ENCODE measurements at places on chromosomes 6 and 20.

DNA sequence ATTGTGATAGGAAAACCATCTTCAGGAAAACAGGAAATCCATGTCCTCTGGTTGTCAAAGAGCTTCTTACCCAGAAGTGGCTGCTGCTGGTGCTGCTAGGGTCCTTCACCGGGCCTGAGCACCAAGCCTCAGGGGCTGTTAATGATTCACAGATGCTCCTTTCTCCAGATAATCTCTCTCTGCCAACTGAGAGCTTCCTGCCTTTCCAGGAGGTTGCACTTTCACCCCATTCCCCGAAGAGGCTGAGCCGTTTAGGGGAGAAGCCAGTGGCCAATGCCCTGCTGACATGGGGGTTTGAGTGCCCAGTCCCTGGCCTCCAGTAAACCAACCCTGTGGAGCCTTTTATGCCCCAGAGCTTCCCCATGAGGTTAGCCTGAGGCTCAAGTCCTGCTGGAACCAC lies 122.4 kb downstream of the CBLN4 start:
- peak; percentile 18 for DNase-seq

DNA sequence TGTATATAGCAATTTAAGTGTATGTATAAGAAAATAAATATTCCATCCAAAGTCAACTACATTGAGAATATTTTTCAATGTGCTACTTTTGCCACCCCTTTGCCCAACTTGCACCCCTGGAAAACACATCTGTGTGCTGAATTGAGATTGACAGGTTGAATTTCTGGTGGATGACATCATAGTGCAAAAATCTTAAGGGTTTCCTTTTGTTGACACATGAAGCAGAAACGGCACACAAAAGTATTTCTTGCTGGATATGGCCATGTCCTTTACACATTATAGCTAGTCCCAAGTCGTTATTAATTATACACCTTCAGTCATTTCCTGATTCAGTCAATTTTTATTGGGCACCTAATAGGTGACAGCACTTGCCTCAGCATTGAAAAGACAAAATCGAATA lies 188.7 kb upstream of the FBXL4 start:
- DNase-seq, result no peak

DNA sequence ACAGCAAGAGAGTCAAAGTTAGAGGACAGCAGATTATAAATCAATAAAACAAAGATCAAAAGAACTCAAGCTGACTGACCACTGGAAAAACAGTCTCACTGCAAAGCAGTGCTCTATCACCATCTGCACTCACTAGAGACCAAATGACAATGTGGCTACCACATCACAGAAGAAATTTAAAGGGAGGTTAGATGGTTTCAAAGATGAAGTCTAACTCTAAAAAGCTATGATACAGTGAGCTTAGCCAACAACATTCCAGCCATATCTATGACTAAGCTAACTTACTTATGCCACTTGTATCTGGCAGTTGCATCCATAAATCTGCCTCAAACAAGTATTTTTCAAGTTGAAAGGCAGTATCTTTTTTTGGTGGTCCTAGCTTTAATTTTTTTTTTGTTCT lies 68.6 kb downstream of the ARHGAP18 start:
- DNase-seq, result no peak

- no peak for DNase-seq
These were observed 383.8 kb upstream of the JAG1 start for GRCh38 chr20:11057624-11058023.

DNA sequence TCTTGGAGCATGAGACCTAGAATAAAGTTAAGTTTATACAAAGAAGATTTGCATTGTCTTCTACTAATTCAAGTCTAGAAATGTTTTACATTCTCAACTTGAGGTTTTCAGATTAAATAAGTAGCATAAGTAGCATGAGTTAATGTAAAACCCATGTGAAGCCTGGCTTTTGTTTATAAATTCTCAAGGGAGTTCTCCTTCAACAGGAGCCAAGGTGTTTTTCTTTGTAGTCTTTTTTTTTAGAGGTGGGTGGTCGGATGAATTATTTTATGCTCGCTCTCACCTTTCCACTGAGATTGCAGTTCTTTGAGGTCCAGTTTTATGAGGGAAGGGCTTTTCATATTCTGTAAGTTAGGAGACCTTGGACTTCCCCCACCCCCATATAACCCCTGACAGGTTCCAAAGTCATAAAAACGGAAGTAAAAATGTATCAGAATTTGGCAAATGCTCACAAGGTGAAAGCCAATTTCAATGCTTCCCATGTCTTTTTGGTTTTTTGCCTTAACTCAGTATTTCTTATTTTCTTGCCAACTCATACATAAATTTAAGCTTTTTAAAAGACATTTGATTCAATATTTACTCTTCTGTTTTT lies 244.3 kb upstream of the ASCC3 start:
- no peak for DNase-seq

GRCh38 chr6:113564371-113565171 lies 292.6 kb upstream of the MARCKS start:
- peak; percentile 65 for DNase-seq

DNA sequence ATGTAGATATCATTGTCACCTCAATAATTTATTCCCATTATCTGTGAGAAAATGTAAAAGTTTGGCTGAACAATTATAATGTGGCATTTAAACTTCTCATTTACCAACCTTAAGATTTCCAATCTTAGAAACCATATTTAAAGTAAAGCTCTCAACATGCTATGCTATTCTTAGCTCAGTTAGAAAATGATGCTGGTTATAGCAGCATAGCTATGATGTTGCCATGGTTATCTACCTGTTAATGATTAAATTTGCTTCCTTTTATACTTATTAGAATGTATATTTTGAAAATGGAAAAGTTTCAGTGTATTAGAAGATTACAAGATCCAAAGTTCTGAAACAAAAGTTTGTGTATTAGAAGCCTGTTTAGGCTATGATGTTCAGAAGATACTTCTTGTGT lies 110.1 kb downstream of the GPR63 start:
- no peak for DNase-seq

DNA sequence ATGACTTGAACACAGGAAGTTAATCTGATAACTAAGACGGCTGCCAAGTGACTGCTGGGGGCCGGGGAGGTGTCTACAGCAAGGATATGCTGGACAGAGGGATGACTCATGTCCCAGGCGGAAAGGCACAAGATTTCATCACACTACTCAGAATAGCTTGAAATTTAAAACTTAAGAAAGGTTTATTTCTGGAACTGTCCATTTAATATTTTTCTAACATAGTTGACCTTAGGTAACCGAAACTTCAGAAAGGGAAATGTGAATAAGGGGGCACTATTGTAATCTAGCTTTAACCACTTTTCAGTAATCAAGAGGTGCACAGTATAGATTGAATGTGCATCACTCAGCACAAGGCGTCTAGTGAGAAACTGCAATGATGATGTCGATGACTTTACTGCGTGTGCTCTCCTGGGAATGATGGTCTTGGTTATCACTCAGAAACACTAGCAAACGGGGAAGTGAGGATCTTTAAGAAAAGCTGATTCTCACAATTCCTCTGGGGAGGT lies 171.5 kb downstream of the QKI start:
- DNase-seq, result no peak

- no peak for DNase-seq
These were observed 35.2 kb upstream of the TXLNB start for GRCh38 chr6:139327038-139327437.

GRCh38 chr6:142174703-142175102 lies 27.6 kb downstream of the VTA1 start:
- DNase-seq, result no peak

DNA sequence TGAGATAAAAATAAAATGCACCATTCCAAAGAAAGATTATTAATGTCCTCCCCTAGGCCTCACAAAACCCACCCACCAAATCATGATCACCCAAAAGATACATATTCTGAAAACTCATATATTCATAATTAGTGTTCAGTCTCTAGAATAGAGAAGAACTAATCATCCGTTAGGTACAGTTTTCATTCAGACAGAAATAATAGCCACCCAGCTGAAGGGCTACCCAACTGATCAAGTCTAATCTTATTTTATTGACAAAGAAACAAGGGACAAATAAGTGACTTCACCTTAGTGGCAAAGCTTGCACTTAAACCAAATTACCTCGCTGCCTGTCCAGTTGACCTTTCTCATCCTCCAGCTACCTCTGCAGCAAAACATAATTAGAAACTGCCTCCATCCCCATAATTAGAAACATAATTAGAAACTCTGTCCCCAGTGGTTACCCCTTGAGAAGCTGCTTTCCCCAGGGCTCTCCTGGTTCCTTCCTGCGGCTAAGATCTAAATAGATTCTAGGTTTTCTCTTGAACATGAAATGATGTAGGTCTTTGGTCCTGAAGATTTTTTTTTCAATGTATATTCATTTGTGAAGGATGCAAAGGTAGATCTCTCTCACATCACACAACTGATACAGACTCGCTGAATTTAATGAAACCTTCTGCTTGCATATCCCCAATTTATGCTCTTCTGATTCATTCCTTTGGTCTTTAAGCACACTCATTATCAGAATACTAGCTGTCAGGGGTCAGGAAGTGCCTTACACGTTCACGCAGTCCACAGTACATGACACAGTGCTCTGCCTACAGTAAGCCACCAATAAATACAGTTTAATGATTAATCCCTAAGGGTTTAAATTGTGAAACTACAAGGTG lies 46.3 kb downstream of the HBS1L start:
- DNase-seq, result no peak

DNA sequence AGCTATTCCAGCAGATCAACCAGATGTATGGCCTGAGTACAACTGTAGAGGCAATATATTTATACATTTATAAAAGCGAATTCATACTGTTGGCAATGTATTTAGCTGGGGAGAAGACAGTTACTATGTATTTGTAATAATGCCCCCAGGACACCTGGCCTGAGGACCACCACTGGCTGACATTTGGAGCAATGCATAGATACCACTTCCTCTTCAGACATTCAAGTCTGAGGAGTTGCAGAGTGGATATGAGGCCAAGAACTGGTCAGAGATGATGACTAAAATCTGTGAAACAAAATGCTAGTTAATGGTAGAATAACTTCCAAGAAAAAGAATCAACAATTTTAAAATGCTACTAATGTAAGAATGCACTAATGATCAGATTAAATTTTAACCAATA lies 462.3 kb downstream of the CDC5L start:
- no peak for DNase-seq

DNA sequence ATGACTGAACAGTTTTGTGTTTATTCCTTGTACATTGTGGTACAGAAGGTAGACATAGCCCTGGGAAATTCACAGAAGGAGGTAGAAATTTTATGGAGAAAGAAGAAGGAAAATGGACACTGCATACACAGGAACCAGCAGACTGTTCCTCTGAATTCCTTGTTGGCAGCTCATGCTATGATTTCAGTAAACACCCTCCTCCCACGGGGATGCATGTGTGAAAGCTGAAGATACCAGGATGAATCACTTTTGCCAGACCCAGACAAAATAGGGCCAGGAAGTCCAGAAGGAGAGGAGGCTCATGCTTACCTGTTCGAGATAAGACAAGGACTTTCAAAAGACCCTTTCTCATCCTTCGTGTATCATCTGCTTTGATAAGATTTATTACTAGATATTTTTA lies 110.3 kb upstream of the GGTLC1 start:
- no peak for DNase-seq

DNA sequence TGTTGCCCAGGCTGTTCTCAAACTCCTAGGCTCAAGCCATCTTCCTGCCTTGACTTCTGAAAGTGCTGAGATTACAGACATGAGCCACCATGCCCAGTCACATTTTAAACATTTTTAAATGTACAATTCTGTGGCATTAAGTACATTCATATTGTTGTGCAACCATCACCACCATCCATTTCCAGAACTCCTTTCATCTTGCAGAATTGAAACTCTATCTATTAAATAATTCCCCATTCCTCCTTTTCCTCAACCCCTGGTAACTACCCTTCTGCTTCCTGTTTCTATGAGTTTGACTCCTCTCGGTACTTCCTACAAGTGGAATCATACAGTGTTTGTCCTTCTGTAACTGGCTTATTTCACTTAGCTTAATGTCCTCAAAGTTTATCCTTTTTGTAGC lies 103.8 kb upstream of the NAA20 start:
- DNase-seq, result no peak

- DNase-seq, result no peak
These were observed 13.4 kb upstream of the MRGBP start for GRCh38 chr20:62782893-62783278.

DNA sequence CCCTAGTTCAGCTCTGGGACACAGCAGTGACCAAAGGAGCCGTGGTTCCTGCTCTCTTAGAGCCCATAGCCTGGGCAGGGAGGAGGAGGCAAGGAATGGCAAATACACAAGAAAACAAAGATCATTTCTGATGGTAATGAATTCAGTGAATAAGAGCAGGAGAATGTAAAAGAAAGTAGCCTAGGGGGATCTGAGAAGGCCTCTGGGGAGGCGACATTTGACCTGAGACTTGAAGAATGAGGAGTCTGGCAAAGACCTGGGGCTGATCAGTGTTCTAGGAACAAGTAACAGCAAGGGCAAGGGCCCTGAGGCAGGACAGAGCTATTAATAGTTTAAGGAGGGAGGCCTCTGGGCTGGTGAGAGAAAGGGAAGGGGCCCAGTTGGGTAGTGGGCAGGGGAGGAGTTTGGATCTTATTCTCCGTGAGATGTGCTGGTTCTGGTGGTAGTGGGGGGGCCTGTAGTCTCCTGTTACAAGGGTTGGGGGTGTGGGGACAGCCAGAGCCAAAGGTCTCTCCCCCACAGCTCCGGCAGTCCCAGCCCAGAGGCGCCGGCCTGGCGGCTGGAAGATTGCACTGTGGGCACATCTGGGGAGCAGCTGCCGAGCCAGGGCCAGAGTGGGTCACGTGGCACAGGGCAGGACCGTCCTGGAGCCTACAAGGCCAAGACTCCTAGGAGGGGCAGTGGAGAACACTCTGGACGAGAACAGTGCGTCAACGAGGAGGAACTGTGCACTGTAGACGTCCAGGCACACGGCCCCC lies 9.3 kb upstream of the ID1 start:
- peak; percentile 80 for DNase-seq

Measured in right kidney (tissue), 9 donors.